ENCODE measurements at places on chromosomes 6 and 20.

GRCh38 chr6:38091613-38092012 lies 272.1 kb downstream of the ZFAND3 start:
- DNase-seq: no peak

DNA sequence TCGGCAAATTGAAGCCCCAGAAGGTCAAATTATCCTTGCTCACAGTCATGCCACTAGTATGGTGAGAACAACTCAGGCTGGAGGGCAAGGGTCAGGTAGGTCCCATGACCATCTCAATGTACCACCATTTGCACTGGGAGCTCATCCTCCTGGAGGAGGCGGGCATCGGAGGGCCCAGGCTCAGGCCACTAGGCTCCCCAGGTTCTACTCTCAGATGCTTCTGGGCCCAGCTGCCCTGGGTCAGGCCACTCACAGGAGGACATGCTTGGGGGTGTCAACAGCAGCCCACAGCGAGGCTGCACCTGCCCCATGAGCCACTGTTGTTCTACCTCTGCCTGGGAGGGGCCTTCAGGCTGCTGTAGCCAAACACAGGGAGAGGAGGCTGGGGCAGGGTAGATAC lies 39.1 kb downstream of the NFATC2 start:
- no peak for DNase-seq

GRCh38 chr6:4776493-4777393 lies 539 bp downstream of the CDYL start:
- DNase-seq: no peak

- no peak for DNase-seq
Observed at GRCh38 chr6:44234101-44235025, 11.0 kb downstream of the SLC29A1 start.

DNA sequence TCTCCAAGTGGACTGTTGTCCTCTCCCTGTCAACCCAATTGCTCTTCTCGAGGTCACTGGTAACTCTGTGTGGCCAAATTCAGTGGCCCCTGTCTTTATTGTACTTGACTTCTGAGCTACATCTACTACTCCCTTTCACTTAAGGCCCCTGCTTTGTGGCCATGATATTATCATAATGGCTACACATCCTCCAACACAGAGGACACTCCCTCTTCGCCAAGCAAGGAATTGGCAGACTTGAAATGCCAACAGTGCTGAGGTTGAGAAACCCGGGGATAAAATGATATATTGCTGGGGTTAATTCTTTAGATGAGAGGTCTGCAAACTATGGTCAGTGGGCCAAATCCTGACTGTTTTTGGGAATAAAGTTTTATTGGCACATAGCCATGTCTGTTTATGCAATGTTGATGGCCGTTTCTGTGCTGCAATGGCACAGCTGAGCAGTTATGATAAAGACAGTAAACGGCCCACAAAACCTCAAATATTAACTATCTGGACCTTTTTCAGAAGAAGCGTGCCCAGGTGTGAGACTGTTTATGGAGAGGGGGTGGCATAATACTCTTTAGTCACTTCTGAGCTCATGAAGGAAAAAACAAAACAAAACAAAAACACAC lies 12.0 kb upstream of the MRPS10 start:
- no peak for DNase-seq

DNA sequence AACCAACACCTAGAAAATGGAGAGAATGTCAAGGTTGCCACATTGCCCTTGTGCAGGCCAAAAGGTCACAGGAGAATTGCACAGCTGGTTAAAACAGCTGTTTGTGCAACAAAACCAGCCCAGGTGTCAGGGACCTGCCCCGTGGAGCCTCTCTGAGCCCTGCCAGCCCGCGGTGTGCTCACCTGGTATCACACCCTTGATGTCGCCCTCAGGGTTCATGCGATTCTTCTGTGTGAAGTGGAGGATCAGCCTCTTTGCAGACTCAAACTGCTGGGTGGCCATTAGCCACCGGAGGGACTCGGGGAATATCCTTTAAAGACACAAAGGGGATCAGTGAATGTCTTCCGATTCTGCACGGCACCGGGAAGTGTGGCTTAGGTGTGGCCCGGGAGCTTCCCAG lies 39.2 kb downstream of the PSMG4 start:
- no peak for DNase-seq

- no peak for DNase-seq
Observed at GRCh38 chr20:34365765-34366213, 2.7 kb downstream of the ITCH start.

DNA sequence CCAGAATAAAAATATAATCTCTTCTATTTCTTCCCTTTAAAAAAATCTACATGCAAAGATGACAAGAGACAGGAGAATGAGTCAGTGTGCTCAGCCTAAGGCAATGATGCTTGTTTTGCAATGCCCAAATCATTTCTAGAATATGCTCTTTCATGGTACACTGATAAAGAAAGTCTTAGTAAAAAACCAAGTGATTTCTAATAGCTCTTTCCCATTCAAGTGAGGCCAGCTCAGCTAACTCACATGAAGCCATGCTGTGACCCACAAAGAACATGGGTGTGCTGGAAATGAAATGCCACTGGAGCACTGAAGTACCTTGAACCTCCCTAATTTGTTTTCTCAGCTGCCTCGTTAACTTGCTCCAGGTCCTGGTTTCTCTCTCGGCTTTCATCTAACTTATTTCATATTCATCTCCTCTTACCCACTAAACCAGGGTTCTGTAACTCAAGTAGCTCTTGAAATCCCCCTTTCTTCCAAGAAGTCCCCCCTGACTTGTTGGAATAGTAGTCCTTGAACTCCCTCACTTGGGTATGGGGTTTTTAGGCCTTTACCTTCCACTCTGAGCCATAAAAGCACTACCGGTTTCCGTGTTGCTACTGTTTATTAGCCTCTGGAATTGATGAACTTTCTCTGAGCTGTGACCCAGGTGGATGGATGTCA lies 92.7 kb downstream of the IRF4 start:
- no peak for DNase-seq

DNA sequence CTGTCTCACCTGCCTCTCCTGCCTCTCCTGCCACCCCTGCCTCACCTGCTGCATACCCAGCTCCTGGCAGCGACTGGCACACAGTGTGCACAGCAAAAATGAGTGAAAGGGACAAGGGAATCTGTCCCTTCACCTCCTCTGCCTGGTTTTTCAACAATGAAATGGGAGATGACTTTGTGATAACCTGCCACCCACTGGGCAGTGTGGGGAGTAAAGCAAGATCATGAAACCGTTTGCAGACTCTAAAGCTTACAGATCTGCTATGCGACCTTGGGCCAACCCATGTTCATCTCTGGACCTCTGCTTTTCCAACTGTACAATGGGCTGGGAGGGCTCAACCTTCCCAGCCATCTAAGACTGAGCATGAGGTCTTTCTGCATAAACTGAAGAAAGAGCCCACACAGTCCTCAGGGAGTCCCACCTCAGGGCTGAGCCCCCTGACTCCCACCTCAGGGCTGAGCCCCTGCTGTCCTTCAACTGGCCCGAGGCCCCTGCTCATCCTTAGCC lies 81.1 kb downstream of the RIPOR3 start:
- no peak for DNase-seq

DNA sequence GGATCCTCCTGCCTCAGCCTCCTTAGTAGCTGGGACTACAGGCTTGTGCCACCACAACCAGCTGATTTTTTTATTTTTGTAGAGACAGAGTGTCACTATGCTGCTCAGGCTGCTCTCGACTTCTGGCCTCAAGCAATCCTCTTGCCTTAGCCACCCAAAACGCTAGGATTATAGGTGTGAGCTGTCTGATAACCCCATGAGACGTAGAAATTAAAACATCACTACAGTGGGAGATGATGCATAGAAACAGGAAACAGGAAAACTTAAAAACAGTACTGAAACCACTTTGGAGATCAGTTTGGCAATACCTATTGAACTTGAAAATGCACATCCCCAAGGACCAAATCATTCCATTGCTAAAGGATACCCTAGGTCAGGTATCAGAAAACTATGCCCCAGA lies 10.8 kb downstream of the SENP6 start:
- no peak for DNase-seq

GRCh38 chr6:105793130-105793529 lies 293.0 kb upstream of the PRDM1 start:
- DNase-seq: no peak

- DNase-seq: no peak
Observed at GRCh38 chr6:142925575-142926110, 19.3 kb downstream of the HIVEP2 start.

- DNase-seq: no peak
Observed at GRCh38 chr6:169838346-169839028, 87.1 kb downstream of the ERMARD start.

DNA sequence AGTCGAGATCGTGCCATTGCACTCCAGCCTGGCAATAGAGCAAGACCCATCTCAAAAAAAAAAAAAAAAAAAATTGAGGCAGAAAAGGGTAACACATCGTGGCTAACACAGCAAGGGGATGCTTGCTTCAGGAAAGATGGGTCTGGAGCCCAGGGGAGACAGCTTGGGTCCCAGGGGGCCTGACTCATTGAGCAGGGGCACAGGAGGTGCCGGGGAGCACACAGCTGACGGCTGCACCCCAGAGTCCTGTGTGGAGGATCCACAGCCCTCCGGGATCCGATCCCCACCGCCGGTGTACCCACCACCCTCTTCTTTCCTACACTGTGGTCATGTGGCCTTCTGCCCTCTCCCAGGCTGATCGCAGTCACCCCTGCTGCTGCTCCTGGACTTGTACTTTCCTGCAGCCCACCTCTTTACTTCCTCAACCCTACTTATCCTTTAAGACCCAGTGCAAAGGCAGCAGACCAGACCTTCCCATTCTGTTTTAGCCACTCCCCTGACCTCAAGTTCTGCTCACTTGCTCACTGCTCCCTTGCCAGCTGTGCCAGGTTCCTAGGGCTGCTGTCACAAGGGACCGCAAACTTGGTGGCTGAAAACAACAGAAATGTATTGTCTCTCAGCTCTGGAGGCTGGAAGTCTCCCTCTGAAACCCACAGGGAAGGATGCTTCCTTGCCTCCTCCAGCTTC lies 17.6 kb upstream of the EZR start:
- no peak for DNase-seq

- no peak for DNase-seq
Observed at GRCh38 chr20:5977223-5977622, 26.8 kb downstream of the MCM8 start.

- no peak for DNase-seq
Observed at GRCh38 chr6:169640351-169640852, 61.4 kb downstream of the WDR27 start.

DNA sequence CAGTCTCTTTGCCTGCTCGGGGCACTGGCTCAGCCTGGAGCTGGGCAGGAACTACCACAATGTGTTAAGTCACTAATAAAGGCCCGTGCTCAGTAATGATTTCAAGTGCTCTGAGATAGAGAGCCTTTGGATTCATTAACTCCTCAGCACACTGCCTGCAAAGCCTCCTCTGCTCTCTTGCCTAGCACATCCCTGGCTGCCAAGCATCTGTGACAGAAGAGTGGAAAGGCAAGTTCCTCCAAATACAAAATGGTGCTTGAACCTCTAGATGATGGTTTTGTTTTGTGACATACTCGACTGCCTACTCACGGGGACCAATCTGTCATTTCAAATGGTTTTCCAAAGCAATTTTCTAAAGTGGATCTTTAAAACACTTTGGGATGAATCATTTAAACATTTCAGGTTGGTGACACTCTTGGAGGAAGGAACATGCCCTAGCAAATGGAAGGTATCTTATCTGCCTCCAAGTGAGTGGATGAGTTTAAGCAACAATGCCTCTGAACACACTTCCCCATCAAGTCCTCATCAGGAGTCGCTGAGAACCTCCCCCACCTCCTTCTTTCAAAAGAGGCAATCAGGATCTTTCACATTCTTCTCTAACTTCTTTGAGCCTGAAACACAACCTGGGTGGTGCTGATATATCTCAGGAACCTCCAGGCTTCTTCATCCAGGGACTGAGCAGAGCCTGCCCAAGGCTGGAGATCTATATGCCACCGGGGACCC lies 35.8 kb downstream of the METTL24 start:
- no peak for DNase-seq

DNA sequence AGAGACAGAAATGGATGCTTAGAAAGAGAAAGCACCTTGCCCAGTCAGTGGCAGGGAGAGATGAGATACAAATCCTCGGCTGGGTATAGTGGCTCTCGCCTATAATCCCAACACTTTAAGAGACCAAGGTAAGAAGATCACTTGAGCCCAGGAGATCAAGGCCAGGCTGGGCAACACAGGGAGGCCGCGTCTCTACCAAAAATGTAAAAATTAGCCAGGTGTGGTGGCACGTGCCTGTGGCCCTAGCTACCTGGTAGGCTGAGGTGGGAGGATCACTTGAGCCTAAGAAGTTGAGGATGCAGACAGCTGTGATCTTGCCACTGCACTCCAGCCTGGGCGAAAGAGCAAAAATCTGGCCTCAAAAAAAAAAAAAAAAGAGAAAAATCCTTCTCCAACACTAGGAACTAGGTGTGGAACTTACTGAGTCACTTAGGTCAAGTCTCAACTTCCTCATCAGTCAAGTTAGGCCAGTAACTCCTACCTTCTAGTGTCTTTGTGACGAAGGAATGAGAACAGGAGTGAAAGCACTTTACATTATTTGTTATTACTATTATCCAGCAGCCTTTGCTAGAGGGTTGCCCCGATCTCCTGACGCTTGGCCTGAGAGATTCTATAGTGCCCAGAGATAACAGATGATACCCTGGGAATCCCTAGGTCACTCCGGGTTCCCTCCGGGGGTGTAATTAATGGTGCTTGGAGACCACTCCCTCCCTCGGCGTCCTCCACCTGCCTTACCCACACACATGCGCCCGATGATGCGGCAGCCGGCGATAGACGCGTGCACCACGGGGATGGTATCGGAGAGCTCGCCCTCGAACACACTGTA lies 918 bp downstream of the EIF6 start:
- no peak for DNase-seq

DNA sequence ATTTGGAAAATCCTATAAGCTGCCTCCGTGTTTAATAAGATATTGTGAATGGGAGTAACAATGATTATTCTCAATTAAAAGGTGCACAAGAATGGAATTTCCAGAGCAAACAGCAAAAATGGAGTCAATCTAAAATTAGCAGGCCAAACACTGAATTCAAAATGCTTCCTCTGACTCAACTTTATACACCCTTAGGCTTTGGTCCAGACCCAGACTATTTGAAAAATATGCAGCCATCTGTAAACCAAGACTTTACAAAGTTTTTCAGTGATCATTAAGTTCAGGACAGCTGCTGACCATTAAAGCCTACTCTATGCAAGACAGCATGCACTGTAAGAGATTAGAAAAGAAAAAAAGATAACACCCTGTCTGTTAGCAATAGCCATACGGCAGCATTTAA lies 39.4 kb upstream of the CCN6 start:
- DNase-seq: no peak

All from HS-27A (cell line).